NCI-H187 treated with DMSO at 0.1 percent for 48 hours (cell line): ENCODE measurements at places on chromosomes 12 and 14.

GRCh38 chr12:128298091-128298748, 31.2 kb downstream of the TMEM132C start:
- DNase-seq: no peak

- DNase-seq: no peak
Measured at GRCh38 chr14:100691395-100692056, 35.2 kb upstream of the DLK1 start.

DNA sequence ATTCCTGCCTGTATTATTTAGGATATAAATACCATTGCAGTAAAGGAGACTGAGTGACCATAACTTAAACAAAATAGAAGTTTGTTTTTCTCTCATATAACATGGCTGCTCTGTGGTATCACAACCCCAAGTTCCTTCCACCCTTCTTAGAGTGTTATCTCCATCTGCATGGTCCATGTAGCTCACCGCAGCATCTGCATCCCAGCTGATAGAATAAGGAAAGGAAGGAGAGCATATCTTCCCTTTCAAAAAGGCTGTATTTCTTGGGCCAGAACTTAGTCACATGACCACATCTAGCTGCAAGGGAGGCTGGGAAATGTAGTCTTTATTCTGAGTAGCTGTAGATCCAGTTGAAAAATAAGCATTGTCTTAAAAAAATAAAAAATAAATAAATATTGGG, 184.8 kb upstream of the NUDT4 start:
- DNase-seq: no peak

DNA sequence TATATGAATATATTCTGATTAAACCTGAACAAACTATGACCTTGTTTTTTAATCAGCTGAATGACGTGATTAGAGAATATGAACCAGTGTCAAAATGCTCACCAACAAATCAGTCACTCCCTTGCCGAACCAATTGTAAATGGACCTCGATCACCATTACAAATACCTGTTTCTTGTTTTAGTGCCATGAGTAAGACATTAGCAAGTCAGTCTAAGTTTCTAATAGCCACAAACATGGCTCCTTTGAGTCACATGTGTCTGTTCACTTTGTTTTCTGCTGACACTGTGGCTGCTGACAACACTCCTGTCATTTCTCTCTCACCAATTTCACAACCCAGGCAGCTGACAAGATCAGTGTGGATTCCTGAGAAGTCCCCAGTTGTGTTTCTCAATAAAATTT, 286.2 kb upstream of the MDGA2 start:
- DNase-seq: no peak

- DNase-seq: no peak
Measured at GRCh38 chr12:54439521-54440255, 20.6 kb upstream of the ITGA5 start.

DNA sequence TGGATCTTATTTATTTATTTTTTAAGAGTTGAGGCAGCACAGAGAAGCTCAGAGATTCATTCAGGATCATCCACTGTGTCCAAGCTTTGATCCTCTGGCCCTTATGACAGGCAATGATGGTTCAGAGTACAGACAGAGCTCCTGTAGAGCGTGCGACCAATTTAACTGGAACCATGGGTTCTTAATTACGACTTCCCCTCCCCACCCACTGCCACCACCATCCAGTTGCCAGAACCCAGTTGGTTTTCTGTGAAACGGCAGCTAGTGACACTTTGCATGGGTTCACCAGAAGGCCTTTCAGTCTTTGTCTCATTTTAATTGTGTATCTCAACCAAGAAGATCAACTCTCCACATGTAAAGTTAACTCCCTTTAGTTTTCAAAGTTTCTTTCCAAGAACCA, 478.2 kb downstream of the ZFP36L1 start:
- DNase-seq: no peak

DNA sequence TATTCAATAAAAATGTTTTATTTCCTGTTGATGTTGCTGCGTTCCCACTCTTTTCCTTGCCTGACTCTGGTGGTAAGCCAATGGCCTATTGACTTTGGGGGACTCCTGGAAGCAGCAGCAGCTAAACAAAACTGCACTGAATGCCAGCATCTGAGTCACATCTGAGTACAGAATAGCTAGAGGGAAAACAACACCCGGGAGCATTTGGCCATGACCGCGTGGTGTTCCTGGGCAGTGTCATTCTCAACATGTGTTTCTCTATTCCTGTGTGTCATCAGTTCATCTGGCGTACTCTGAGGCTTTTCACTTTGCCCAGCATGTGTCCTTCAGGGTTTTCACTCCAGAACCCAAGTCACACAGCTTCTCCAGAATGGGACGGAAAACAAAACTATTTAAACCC, 238.8 kb downstream of the PAWR start:
- DNase-seq: no peak

DNA sequence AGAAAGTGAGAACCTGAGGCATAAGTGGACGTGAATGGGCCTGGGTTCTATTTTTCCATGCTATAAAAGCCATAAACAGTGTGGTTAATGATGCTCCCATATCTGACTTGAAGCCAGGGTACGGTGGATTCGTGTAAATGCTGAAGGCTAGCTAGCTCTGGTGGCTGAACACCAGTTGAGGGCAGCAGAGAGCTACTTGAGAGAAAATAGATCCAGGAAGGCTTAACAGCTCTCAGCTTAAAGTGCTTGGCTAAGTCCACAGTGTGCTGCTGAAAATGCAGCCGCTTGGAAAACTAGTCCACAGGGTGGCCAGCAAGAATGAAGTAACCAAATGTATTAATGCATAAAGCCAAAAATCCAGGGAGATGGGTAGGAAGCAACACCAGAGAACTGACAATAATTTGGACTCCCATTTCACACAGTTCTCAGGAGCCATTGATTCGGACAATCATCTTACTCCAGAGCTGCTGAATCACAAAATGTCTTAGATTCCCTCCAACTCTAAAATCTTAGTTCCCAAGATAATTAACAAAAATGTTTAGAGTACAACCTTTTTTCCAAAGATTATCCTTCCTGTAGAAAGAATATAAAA, 15.0 kb upstream of the FOXG1 start:
- DNase-seq: peak; percentile 70

DNA sequence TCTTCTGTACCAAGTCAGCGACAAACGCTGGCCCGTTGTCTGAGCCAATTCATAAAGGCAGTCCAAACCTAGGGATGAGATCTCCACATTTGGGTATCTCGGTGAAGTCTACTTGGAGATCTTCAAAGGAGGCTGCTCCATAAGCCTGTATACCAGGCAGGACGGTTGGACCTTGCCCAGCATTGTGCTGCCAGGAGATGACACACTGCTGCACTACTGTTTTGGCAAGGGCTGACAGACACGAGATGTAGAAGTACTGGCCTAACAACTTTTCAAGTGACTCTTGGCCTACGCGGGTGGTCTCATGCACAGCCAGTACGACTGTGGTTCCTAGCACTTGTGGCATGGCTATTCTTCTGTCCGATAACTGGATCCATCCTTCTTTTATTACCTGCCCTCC, 135.3 kb downstream of the SLC38A6 start:
- DNase-seq: no peak

- DNase-seq: no peak
Measured at GRCh38 chr12:69872804-69873203, 47.8 kb downstream of the MYRFL start.

- no peak for DNase-seq
Measured at GRCh38 chr14:106287506-106287905, 761.1 kb downstream of the TMEM121 start.
